ENCODE measurements at places on chromosomes 2 and 18.
A peak's percentile ranks its signal among the peaks of the same experiment; 100 is the strongest.

DNA sequence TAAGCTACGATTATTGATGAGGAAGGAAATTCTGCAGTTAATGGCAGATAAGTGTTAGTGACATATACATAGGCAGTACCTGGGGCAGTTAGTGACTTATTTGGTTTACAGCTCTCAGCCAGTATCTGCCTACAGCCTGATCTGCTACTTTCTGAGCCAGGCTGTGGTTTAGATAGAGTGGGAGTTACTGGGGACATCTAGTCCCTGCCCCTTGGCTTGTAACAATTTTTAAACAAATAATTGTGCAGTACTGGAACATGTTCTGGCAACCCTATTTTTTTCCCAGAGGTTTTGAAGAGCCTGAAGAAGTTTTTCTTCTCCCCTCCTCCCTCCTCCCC is 2.3 kb downstream of the KIF5C start:
- DNase-seq, result no peak

DNA sequence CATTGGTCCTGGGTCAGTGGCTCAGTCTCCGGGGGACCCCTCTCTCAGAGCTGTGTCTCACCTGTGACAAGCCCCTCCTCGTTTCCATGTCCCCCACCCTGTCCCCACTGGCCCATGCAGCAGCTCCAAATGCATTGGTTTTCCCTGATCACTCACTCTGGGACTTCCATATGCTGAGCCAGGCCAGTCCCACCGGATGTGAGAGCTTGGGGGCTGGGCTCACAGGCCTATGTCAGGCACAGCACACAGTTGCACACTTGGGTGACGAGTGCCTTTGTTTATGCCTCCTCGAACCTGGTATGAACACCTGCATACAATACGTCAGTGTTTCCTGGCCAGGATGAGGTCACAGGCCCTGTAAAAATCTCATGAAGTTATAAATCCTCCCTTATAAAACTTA is 232.5 kb downstream of the TFCP2L1 start:
- no peak for DNase-seq

DNA sequence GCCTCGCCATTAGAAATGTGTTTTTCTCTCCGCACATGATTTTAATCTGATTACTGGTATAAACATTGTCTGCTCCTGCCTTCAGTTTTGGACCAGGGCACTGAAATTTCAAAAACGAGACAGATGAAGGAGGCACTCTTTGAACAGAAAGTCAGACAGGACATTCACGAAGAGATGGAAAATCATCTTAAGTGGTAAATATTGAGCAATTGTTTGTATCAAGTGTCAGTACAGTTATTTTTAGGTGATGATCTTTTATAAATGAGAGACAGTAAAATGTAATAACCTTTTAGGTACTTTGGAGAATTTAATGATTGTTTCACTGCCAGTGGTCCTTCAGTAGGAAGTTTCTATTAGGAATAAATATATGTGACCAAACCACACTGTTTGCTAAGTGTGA is 60.8 kb downstream of the CFAP221 start:
- DNase-seq, result no peak

DNA sequence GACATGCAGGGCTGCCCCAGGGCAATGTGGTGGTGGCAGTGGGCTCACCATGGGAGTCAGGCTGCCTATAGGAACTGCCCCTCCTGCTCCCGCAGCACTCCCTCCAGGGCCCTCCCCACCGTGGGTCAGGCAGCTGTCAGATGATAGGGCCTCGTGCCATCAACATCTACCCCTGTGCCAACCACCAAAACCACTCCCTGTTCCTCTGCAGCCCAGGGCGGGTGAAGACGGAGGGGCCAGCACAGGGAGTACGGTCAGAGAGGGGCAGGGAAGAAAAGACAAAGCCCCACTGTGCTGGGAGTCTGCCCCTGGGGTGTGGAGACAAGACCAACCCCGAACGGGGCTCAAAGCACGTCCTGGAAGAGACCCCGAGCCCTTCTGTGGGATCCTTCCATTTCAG is 97.4 kb downstream of the TNS1 start:
- no peak for DNase-seq

- no peak for DNase-seq
These were observed 54.1 kb upstream of the ODC1 start for GRCh38 chr2:10501980-10502802.

- DNase-seq, result no peak
These were observed 156.9 kb downstream of the SETBP1 start for GRCh38 chr18:44837482-44838180.

DNA sequence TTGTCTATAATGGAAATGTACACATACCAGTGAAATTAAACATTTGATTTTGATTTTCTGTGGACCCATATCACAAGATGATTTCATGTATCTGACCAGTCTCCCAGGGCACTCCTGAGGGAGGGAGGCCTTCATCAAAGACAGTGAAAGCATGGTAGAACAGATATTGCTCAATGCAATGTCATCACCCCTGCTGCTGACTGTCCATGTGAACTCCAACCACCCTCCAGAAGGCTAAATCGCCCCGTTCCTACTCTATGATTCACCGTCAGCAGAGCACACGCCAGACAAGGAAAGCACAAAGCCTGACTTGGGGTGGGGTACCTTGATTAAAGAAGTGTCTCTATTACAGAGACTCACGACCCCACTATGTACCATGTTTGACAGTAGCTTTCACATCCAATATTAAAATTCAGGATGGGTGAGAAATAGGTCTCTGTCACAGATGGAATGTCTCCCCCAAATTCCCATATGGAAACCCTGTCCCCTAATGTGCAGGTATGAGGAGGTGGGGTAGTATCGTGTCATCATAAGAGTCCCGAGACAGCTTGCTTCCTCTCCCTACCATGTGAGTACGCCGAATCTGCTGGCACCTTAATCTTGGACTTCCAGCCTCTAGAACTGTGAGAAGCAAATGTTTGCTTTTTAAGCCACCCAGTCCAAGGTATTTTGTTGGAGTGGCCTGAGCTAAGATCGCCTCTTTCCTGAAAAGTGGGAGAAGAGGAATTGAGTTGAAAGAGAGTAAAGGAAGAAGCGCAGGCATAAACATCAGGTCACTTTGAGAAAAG is 42.4 kb downstream of the CYB5A start:
- DNase-seq, result peak; percentile 54

- DNase-seq, result no peak
These were observed 33.2 kb downstream of the ANKRD29 start for GRCh38 chr18:23629444-23629946.

Data from GM04504 (cell line).